Activated CD8-positive, alpha-beta T cell treated with anti-CD3 and anti-CD28 coated beads for 36 hours (primary cell): ENCODE measurements at places on chromosomes 2 and 18. TPM values are rescaled to one million over a fixed set of nuclear protein-coding genes. Genes with fewer than 3 reads are reported as not detected.

GRCh38 chr2:167293943-167294775 lies 405.9 kb downstream of the XIRP2 start:
- peaks cover 38% of the 10 kb centered on the region for H3K27me3 ChIP-seq

GRCh38 chr2:198966269-198966668 lies 491.5 kb downstream of the SATB2 start:
- no peaks in the 10 kb centered on the region for H3K4me1 ChIP-seq
- H3K27me3 ChIP-seq, result no peaks in the 10 kb centered on the region
- H3K36me3 ChIP-seq, result no peaks in the 10 kb centered on the region
- DNase-seq, result no peak
- no peak overlapping the region for H3K27ac ChIP-seq

DNA sequence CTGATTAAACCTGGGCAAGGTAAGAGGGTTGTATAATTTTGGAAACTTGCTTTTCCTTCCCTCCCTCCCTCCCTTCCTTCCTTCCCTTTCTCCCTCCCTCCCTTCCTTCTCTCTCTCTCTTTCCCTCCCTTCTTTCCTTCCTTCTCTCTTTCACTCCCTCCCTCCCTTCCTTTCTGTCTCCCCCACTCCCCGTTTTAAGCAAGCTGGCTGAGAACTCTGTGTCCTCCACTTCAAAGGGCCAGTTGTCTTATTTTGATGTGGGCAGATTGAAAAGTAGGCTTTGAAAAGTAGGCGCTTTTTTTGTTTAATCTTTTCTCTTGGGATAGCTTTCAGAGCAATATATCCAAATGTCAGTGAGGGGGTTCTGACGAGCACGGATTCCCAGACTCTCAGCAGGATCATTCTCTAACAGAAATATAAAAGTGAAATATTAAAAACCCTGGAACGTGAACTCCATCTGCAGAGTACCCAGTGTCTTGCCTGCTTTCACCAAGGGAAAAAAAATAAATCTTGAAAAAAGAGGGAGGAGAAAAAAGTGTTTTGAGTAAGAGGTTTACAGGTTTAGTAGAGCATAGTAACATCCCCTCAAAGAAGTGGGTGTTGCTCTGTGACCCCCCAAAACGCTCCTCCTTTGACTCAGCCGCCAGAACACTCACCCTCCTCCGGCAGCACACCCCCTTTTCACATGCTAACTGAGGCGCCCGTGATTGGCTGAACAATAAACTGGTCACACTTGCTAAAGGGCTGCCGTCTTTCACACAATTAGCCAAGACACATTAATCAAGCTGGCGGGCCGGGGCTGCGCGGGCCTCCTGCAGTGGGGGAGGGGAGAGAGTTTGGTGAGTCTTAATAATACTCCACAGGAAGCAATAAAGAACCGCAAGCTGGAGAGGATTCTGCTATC lies 52.2 kb downstream of the CDK15 start:
- no peak overlapping the region for H3K4me3 ChIP-seq
- peaks cover 26% of the 10 kb centered on the region for H3K27me3 ChIP-seq
- H3K27ac ChIP-seq, result no peak overlapping the region
- H3K4me1 ChIP-seq, result peaks cover 15% of the 10 kb centered on the region

DNA sequence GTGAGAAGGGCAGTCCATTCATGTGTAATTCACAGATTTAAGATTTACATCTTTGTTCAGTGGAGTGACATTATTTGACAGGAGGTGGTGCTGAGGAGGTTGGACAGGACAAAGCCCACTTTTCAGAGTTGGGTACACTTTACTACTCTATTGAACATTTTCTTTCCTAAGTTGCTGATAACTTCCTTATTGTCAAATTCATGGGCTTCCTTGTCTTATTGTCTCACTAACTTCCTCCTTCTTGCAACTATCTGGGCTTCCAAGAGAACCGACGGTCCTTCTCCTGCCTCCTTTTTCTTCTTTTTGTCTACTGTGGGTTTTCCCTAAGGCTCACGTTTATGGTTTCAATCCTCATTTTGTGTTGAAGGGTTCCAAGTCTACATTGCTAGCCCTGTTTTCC lies 67.7 kb upstream of the DNMT3A start:
- no peak overlapping the region for H3K4me3 ChIP-seq
- no peak overlapping the region for H3K27ac ChIP-seq
- no peaks in the 10 kb centered on the region for H3K27me3 ChIP-seq
- H3K36me3 ChIP-seq, result peaks cover 2% of the 10 kb centered on the region
- DNase-seq, result no peak
- no peaks in the 10 kb centered on the region for H3K4me1 ChIP-seq

GRCh38 chr2:159046966-159047365 lies 78.5 kb downstream of the TANC1 start:
- no peak overlapping the region for H3K4me3 ChIP-seq
- DNase-seq, result no peak
- no peak overlapping the region for H3K27ac ChIP-seq
- H3K4me1 ChIP-seq, result no peaks in the 10 kb centered on the region
- H3K36me3 ChIP-seq, result no peaks in the 10 kb centered on the region
- no peaks in the 10 kb centered on the region for H3K27me3 ChIP-seq

The CFAP65 gene
- not detected for total RNA-seq

The HOXD1 gene
- total RNA-seq, result not detected
